T-cell (primary cell): ENCODE measurements at places on chromosomes 13 and 19. TPM values are rescaled to one million over a fixed set of nuclear protein-coding genes. Genes with fewer than 3 reads are reported as not detected.
A peak's percentile ranks its signal among the peaks of the same experiment; 100 is the strongest.

The CYP4F22 gene
- total RNA-seq = 0.82 TPM

The CALR3 gene
- total RNA-seq = not detected

- no peaks in the 10 kb centered on the region for H3K4me1 ChIP-seq
- H3K27me3 ChIP-seq = no peaks in the 10 kb centered on the region
- no peaks in the 10 kb centered on the region for H3K36me3 ChIP-seq
- H3K27ac ChIP-seq = no peak overlapping the region
- DNase-seq = no peak
- no peak overlapping the region for H3K4me3 ChIP-seq
These were observed 451.2 kb downstream of the DCT start for GRCh38 chr13:94028234-94028633.

DNA sequence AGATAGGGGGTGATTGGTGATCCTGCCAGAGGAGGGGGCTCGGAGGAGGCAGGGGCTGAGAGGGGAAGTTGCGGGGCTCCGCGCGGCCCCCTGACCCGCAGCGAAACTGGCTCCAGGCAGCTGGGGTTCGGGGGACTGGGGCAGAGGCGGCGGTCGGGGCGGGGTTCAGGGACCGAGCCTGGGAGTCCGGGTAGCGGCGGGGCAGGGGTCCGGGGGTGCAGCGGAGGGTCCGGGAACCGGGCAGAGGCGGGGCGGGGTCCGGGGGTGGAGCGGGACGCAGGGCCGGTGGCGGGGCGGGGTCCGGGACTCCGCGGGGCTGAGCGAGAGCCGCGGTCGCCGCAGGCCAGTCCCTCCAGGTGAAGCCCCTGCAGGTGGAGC, 1.2 kb downstream of the MADCAM1 start:
- no peak for DNase-seq
- peaks cover 25% of the 10 kb centered on the region for H3K4me1 ChIP-seq
- H3K4me3 ChIP-seq = no peak overlapping the region
- H3K27ac ChIP-seq = no peak overlapping the region

DNA sequence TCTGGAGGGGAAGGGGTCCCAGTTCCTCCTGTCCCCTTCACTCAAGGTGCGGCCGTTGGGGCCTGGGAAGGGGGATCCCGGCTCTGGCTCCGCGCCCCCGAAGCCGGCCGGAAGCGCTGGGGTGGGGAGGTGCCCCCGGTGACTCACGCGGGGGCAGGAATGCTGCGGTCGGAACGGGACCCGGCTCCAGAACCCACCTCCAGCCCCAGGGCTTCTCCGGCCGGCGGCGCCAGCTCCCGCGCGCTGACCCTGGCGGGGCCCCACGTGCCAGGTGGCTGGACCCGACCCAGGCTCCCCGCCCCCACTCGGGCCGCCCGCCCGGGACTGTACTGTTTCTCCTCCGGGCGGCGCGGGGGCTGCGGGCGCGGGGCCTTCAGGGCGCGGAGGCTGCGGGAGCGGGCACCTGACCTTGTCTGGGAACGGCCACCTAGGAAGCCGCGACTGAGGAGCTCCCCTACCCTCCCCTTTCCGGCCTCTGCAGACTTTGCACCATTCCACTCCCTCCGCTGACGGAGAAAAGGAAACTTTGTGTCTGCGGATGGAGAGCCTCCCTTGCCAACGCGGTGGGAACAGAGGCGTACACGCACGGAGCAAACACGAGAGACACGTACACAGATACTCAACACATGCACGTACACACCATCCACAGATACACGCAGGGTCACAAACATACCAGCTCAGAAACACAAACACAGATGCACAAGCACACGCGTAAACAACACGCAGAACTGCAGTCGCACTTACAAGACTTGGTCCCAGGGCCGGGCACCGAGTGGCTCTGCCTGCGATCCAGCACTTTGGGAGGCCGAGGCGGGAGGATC, 7.2 kb downstream of the AXL start:
- no peak overlapping the region for H3K27ac ChIP-seq
- H3K27me3 ChIP-seq = no peaks in the 10 kb centered on the region
- H3K4me3 ChIP-seq = peak overlapping the region; percentile 48

- no peak overlapping the region for H3K4me3 ChIP-seq
- H3K36me3 ChIP-seq = no peaks in the 10 kb centered on the region
- H3K27me3 ChIP-seq = no peaks in the 10 kb centered on the region
- H3K27ac ChIP-seq = no peak overlapping the region
- no peak for DNase-seq
- no peaks in the 10 kb centered on the region for H3K4me1 ChIP-seq
These were observed 199.0 kb upstream of the RXFP2 start for GRCh38 chr13:31540281-31540680.

DNA sequence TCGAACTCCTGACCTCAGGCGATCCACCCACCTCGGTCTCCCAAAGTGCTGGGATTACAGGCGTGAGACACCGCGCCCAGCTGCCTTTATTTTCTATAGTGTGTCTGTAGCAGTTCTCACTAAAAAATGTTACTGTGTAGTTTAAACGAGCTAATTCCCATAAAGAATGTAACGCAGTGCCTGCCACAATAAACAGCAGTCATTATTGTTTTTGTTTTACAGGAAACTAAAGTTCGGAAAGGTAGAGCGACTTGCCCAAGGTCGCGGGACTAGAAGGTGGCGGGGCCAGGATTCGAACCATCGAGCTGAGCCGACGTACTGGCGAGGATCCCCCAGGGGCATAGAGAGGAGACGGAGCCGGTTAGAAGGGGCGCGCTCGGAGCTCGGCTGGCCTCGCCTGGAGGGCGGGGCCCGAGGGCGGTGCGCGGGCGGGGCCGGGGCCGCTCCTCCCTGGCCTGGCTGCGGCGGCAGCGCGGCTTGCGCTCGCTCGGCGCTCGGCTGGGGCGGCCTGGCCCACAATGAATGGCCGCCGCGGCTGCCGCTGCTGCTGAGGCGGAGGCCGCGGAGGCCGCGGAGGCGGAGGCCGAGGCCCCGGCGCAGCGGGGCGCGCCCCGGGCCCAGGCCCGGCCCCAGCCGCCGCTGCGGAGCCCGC, at the start of gene NACC1:
Gene NACC1, plus strand, starts transcription at position 493 of the 652 bp plus-strand sequence. CDS start 16,944 bp downstream, outside the sequence.
- H3K36me3 ChIP-seq = peaks cover 7% of the 10 kb centered on the region
- peak; percentile 85 for DNase-seq
- H3K4me3 ChIP-seq = peak within 1 kb of the TSS; percentile 83
- H3K4me1 ChIP-seq = peaks cover 68% of the 10 kb centered on the region
